ENCODE measurements at places on chromosomes 12 and 14.

GRCh38 chr12:38138225-38139221, 178.1 kb upstream of the ALG10B start:
- DNase-seq = no peak

GRCh38 chr12:11136075-11136474, 1.6 kb upstream of the TAS2R30 start:
- DNase-seq = no peak

DNA sequence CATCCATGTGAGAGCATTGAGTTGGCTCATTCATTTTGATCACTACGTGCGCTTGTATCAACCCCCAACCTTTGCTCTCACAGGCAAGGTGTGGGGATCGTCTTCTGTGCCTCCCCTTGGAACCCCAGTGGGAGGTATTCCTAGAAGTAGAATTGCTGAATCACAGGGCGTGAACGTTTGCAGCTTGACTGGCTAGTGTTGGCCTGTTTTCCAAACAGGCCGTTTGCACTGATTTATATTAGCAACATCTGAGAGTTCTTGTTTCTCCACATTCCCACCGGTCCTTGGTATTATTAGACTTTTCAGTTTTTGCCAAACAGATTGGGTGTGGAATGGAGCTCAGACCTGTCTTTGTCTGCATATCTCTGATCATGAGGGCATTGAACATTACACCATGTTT, 288.6 kb upstream of the PWP1 start:
- no peak for DNase-seq

DNA sequence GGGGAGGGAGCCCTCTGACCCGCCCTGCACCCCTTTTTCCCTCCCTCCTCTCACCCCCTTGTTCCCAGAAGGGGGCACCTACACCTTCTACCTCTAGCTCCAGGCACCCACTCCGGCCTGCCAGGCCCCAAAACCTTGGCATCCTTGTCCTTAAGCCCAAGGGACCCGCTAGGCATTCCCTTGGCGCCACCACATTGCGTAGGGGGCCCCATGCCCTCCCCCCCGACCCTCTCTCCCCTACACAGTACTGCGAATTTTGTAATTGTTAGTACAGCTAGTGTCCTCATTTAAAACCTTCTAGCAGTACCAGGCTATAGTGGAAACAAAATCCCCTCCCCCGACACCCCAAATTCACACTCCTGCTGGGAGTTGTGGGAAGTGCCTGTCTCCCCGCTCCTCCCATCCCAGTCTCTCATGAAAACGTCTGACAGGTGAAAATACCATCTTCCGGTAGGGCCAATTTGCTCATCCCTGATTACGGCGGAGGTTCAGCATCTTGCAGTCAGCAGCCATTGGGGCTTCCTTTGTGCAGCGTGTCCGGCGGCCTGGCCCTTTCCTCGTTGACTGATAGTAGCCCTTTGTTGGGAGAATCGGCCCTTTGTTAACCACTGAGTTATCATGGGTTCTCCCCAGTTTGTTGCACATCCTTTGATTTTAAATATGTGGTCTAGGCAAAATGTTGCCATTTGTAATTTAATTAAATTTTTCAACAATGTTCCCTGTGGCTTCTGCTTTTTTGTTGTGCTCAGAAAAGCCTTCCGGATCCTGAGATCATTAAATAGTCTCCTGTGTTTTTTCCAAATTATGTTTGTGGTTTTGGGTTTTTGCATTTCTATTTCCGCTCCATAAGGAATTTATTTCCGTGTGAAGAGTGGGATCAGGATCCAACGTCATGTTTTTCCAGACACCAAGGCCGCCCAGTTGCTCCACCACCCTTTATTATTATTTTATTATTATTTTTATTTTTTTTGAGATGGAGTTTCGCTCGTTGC, 7.9 kb upstream of the CEP170B start:
- no peak for DNase-seq

DNA sequence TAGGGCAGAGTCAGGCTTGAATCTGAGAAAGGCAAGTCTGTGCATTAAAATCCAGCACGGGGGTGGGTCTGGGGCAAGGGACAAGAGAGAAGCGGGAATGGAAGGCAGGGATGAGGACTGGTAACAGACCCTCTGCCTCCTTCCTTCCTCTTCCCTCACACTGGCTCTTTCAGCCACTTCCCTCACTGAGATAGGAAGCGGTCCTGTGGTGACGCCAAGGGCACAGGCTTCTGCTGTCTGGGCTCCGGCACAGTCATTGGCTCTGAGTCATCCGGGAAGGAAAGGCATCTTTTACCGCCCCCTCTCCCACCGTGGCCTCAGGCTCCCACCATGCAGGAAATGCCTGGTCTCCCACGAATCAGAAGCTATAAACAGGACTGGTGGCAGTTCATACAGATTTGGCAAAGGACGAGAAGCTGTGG, 70.2 kb downstream of the ETV6 start:
- no peak for DNase-seq

GRCh38 chr14:56328021-56328420, 209.8 kb downstream of the PELI2 start:
- no peak for DNase-seq

DNA sequence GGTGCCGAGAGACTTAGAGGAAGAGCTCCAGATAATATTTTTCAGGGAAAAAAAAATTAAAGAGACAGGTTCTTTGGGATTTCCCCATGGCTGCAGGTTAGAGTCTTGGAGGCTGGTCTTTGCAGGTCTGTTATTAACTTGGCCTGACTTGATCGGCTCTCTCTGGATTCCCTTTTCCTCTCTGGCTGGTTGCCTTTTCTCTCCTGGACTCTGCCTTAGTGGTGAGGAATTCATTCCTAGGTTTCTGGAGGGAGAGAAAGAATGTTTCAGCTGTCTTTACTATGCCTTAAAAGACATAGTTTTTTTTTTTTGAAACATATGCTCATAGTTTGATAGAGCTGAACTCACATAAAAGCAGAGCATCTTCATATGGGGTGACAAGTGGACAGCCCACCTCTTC, 336.3 kb downstream of the BMP4 start:
- no peak for DNase-seq

GRCh38 chr14:23379366-23380196, 2.7 kb downstream of the CMTM5 start:
- no peak for DNase-seq

- DNase-seq = no peak
These were observed 117.1 kb downstream of the KCNA5 start for GRCh38 chr12:5160827-5161226.

Data from esophagus squamous epithelium (tissue), 5 donors.